GM12878 (cell line): ENCODE measurements at places on chromosomes 2 and 18. TPM values are rescaled to one million over a fixed set of nuclear protein-coding genes. Genes with fewer than 3 reads are reported as not detected.

DNA sequence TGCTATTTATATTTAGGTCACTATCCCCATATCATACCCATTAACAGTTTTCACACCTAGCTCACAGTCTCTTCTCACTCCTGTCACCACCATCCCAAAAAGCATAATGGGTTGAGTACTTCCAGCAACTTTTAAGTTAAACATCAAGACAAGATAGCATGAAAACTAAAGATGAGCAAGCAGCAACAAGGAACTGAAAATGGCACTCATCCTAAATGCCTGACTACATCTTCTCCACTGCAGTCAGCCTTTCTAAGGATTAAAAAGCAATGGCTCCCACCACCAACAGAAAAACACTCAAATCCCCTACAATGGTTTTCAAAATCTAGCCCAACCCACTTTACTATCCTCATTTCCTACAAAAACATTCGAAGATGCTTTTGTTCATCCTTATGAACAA lies 38.2 kb downstream of the CUL3 start:
- no peak for DNase-seq
- H3K27ac ChIP-seq, result peak overlapping the region; percentile 1; the same call in 1 of the 2 replicates
- H3K27me3 ChIP-seq, result no peaks in the 10 kb centered on the region
- peaks cover 3% of the 10 kb centered on the region; the same call in 1 of the 2 replicates for H3K4me1 ChIP-seq

Gene SLC11A1
- 0.38 and 0.56 TPM in 2 replicates for total RNA-seq

Gene CYS1
- 5.8 and 6.4 TPM in 2 replicates for total RNA-seq

Gene ZC3H6
- 4.7 and 5.0 TPM in 2 replicates for total RNA-seq
